ENCODE measurements at places on chromosomes 1 and 21.

- no peak for DNase-seq
Observed at GRCh38 chr1:212899845-212900244, 41.8 kb downstream of the FLVCR1 start.

DNA sequence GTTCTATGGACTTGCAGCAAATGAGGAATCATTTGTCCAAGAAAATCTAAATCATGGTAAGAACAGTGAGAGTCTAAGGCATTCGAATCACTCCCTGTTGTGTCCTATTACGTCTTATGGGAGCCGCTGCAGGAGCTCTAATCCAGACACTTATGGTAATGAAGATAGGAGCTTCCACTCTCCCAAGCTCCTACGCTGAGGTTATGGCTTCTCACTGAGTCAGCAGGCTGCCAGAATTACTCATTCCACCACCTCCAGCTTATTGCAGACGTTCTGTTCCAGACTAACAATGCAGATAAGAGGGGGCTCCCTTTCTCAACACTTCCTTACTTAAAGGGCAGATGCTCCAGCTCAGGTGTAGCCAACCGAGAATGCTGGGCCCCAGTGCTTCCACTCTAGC, 212.6 kb downstream of the GREM2 start:
- DNase-seq = no peak

DNA sequence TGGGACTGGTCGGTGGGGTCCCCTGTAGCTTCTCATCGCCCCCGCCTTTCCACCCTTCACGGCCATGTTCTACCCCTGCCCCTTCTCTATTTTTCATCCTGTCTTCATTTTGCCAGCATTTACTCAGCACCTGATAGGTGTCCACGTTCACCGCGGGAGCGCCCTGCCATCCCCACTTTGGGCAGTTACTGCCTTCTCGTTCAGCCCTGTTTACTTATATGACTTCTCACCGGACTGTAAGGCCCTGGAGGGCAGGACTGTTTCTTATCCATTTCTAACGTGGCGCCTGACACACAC, 380 bp downstream of the MFN2 start:
- no peak for DNase-seq

DNA sequence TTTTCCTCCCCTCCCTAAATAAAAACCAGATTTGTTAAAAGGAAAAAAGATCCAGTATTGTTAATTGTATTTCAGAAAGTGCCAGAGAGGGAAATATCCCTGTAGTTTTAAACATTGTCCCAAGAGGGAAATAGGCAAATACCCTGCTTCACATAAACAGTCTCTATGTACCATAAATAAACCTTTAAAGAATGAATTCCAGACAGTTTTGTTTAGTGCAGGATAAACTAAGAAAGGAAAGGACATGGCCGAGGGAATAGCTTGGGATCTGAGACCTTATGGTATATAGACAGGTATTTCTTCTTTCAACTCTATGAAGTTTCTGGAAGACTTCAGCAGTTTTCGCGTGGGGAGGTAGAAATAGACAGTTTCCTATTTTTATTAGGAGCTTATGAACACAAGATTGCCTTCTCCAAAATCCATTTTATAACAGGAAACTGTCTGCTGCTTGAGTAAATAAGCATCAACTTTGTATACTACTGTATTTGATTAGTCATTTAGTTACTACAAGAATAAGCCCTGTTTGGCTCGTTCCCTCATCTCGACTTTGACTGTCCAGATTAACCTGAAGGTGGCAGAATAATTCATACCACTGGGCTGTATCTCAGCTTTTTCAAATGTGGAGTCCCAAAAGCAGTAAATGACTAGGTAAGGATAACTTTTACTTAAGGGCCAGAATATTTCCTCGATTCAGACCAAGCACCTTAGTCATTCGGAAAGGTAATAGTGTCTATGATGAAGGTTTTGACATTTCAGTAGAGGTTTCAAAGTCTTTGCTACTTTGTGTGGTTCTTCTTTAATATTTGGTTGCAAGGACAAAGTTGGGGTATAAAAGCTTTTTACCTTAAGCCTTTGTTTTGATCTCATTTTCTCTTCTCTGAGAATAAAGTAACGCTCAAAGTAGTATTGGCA, 177.5 kb downstream of the VPS13D start:
- DNase-seq = no peak

- no peak for DNase-seq
Observed at GRCh38 chr1:50417946-50418599, 5.2 kb downstream of the DMRTA2 start.

GRCh38 chr1:246506367-246506673, 759 bp downstream of the SMYD3 start:
- DNase-seq = no peak
